ENCODE measurements at places on chromosomes 5 and 9.

- no peak for DNase-seq
Measured at GRCh38 chr5:80916676-80917075, 43.5 kb upstream of the RASGRF2 start.

GRCh38 chr9:87592554-87593358, 95.1 kb downstream of the DAPK1 start:
- DNase-seq = no peak

DNA sequence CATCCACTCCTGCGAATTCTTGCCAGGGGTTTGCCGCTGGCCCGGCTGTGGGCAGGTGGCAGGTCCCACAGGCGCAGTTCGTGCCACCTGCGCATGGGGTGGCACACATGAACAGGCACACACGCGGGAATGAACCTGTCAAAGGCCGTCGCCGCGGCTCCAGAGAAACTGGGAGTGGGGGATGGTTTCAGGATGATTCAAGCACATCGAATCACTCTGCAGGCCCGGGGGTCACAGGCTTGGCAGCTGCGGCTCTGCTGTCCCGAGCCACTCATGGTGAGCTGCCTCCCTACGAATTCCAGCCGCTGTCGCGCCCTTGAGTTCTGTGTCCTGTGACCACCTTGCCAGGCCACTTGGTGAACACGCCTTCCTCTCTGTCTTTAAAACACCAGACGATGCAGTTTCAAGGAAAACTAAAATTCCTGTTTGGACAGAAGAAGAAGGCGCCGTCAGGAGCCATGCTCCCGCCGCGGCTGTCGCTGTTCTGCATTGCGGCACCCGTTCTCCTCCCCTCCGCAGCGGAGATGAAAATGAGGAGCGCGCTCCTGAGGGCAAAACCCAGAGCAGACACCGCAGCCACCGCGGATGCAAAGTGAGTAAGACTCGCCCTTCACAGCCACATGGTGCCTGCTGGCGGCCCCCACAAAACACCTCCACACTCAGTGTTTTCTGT, 15.4 kb upstream of the EXOC3 start:
- DNase-seq = no peak

- no peak for DNase-seq
Measured at GRCh38 chr9:123562844-123563346, 206.9 kb downstream of the CRB2 start.

DNA sequence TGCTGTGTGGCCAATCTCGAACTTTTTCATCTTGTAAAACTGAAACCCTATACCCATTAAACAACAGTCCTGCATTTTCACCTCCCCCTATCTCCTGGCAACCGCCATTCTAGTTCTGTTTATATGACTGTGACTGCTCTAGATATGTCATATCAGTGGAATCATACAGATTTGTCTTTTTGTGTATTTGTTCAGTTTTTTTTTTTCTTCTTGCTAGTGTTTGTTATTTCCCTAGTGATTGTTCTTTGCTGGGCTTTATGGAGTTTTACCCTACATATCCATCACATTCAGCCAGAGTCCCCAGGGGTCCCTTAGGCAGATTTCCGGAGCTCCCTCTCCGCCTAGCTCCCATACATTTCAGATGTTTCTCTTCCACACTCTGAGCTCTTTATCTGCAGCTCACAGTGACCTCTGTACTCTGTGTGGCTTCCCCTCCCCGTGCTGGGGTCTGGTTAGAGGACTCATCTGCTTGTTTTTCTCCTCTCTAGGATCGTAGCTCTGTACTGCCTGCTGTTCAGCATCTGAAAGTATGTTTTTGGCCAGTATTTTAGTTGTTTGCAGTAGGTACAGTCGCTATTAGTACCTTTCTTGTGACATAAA, 25.1 kb upstream of the CARTPT start:
- DNase-seq = no peak

DNA sequence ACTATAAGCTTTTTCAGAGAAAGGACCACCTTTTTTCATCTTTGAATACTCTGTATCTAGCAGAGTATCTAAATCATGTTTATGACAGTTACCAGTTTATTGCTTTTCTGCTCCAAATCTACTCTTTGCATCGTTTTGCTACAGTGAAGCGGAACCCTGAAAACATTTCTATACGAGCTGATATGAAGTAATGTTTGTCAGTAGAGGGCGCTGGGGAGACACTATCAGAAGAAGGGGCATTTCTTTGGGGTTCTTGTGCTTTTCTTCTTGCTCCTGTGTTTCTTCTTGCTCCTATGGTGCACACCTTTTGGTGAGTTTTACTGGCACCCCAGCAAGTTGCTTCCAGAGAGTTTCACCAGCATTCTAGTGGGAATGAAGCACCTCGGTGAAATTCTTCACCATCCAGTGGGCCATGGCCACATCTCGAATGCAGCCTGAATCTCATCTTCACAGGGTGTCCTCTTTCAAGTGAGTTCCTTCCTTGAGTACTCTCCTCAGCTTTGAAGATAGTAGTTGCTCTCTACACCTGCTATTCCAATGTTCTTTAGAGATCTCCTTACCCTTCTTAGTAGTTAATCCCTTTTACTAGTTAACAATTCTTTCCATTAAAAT, 98.4 kb downstream of the FGF1 start:
- DNase-seq = peak; percentile 7

DNA sequence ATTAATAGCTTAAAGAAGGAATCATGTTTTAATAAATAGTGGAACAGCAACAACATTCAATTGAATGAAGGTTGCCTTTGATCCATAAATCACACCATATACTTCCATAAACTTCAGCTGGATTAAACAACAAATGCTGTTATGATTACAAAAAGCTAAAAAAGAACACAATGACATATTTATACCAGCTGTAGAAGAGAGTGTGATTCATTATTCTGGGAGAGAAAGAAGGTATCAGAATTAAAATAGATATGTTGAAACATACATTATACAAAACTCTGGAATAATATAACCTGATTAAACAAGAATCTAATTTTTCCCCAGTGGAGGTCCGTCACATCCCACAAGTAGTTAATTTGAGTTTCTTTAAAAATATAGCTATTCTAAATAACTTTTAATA, 7.5 kb upstream of the RECK start:
- DNase-seq = no peak

GRCh38 chr5:36390640-36391039, 88.9 kb upstream of the RANBP3L start:
- DNase-seq = no peak

GRCh38 chr9:134127616-134128015, 8.3 kb upstream of the WDR5 start:
- no peak for DNase-seq

DNA sequence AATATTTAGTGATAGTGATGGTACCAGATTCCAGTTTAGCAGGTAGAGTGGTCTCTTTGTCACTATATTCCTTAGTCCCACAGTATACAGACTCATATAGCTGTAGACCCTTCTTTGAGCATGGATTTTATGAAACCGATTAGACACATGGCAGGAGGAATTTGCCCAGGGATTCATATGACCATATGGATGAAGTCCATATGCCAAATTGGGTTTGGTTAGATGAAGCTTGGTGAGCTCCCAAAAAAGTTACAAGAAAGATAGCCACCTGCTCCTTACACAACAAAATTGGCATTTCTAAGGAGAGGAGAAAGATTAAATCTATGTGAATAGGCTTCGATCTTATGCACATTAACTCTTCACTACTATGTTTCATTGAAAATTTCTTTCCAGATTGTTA, 211.4 kb downstream of the CWC27 start:
- no peak for DNase-seq

- no peak for DNase-seq
Measured at GRCh38 chr5:32536246-32536645, 49.1 kb upstream of the SUB1 start.

GRCh38 chr9:35274993-35275392, 113.2 kb downstream of the UNC13B start:
- no peak for DNase-seq

- no peak for DNase-seq
Measured at GRCh38 chr9:29514336-29514735, 1941.1 kb upstream of the C9orf72 start.

DNA sequence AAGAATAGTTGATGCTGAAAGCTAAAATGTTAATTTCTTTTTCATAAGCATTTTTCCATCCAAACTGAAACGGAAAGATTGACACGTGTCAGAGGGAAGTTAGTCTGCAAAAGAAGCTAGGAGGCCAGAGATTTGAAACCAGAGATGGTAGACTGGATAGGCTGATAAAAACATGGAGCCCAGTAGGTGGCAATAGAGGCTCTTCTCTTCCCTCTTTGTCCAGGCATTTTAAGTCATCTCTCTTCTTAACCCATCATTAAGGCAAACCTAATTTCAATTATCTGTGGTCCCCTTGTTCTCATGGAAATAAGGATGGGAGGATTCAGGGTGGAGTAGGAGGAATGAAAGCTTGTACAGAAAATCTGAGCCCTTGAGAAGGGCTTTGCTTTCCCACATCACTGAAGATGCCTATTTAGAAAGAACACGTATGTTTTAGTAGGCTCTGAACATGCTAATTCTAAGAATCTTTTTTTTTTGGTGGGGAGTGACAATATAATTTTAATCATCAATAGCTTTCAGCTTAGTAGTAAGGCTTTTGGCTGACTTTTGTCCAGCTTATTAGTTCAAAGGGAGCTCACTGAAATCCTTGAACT, 66.6 kb downstream of the ZNF474 start:
- DNase-seq = no peak

- no peak for DNase-seq
Measured at GRCh38 chr5:91910247-91910646, 527.1 kb upstream of the ARRDC3 start.
